ENCODE measurements at places on chromosomes 11 and 22. TPM values are rescaled to one million over a fixed set of nuclear protein-coding genes. Genes with fewer than 3 reads are reported as not detected.

Gene SHANK3
- total RNA-seq: 0.30 TPM

GRCh38 chr11:117877120-117877784, 794 bp upstream of the FXYD6 start:
- peaks cover 23% of the 10 kb centered on the region for H3K4me1 ChIP-seq
- peak overlapping the region; percentile 68 for H3K4me3 ChIP-seq
- H3K36me3 ChIP-seq: no peaks in the 10 kb centered on the region
- H3K27me3 ChIP-seq: peaks cover 57% of the 10 kb centered on the region
- DNase-seq: no peak

DNA sequence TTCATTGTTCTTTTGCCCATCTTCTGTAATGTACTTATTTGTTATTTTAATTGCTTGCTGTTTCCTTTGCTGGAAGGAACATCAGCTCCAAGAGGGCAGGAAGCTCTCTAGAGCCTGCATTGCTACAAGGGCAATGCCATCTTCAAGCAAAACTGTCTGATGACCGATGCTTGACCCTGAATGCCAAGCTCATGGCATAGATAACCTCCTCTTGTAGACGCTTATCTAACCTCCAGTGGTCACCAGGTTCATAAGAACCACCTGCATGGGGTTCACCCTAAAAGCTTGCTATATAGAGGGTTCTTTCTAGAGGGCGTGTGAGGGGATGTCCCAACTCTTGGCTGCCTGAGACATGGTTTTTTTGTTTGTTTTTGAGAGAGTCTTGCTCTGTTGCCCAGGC, 16.5 kb downstream of the FADS3 start:
- DNase-seq: no peak
- H3K4me3 ChIP-seq: no peak overlapping the region
- peaks cover 8% of the 10 kb centered on the region for H3K27me3 ChIP-seq
- H3K36me3 ChIP-seq: no peaks in the 10 kb centered on the region
- H3K27ac ChIP-seq: no peak overlapping the region

DNA sequence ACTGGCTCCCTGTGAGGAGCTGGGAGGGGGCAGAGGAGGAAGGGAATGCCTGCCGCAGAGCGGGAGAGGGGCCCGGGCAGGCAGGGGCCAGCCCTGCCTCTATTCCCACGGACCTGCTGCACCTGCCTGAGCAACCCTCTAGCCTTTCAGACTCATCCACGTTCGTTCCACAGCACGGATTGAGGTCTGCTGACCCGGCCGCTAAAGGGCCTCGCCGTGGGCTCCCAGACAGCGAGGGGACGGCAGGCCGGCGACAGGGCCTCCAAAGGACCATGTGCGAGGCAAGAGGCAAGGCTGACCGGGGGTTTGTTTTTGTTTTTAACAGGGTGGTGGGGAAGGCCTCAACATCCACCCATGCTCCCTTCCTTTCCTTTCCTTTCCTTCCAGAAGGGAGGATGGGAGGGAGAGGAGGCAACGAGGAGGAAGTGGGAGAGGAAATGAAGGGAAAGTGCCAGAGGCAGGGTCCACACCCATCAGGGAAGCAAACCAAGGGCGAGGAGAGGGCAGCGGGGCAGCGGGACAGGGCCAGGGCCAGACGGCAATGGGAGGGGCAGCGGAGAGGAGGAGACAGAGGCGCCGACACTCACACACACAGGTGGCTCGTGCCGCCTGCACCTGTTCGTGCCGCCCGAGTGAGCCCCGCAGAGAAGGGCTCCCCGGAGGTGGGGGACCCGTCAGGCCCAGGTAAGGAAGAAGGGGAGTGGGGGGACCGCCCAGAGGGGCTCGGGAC, 7.5 kb downstream of the LRFN4 start:
- H3K27ac ChIP-seq: no peak overlapping the region
- peaks cover 5% of the 10 kb centered on the region for H3K4me1 ChIP-seq
- no peak for DNase-seq
- no peak overlapping the region for H3K4me3 ChIP-seq

Gene GRM5
- not detected for total RNA-seq

Gene OR51I1
- total RNA-seq: not detected

DNA sequence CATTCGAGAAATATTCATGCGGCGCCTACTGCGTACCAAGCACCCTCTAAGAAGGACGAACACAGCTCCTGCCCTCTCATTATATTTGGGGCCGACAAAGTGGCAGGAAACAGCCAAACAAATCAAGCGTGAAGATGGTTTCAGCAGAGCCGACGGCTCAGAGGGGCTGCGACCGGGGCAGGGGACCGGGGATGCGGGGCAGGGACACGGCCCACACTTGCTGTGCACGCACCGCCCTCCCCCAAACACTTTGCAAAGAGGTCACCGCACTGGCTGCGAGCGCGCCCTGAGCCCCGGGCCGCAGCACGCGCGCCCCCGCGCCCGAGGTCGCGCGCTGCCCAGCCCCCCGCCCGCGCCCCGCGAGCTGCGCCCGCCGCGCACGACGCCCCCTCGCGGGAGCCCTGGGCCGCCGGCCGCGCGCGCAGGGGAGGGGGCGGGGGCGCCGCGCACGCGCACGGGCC, 255 bp upstream of the SYNGR1 start:
- H3K4me1 ChIP-seq: peaks cover 30% of the 10 kb centered on the region
- no peaks in the 10 kb centered on the region for H3K36me3 ChIP-seq
- H3K27ac ChIP-seq: peak overlapping the region; percentile 82
- no peaks in the 10 kb centered on the region for H3K27me3 ChIP-seq
- DNase-seq: peak; percentile 65
- H3K4me3 ChIP-seq: peak overlapping the region; percentile 86

- peaks cover 40% of the 10 kb centered on the region for H3K4me1 ChIP-seq
- H3K27me3 ChIP-seq: no peaks in the 10 kb centered on the region
- no peak overlapping the region for H3K27ac ChIP-seq
- DNase-seq: no peak
- peaks cover 14% of the 10 kb centered on the region for H3K36me3 ChIP-seq
- H3K4me3 ChIP-seq: no peak overlapping the region
These were observed 70.0 kb downstream of the STIM1 start for GRCh38 chr11:3925513-3925912.
